Forelimb muscle (tissue), 1 donor: ENCODE measurements at places on chromosomes 6 and 20.

GRCh38 chr20:39399463-39399862 is 437.3 kb downstream of the DHX35 start:
- no peak for DNase-seq

DNA sequence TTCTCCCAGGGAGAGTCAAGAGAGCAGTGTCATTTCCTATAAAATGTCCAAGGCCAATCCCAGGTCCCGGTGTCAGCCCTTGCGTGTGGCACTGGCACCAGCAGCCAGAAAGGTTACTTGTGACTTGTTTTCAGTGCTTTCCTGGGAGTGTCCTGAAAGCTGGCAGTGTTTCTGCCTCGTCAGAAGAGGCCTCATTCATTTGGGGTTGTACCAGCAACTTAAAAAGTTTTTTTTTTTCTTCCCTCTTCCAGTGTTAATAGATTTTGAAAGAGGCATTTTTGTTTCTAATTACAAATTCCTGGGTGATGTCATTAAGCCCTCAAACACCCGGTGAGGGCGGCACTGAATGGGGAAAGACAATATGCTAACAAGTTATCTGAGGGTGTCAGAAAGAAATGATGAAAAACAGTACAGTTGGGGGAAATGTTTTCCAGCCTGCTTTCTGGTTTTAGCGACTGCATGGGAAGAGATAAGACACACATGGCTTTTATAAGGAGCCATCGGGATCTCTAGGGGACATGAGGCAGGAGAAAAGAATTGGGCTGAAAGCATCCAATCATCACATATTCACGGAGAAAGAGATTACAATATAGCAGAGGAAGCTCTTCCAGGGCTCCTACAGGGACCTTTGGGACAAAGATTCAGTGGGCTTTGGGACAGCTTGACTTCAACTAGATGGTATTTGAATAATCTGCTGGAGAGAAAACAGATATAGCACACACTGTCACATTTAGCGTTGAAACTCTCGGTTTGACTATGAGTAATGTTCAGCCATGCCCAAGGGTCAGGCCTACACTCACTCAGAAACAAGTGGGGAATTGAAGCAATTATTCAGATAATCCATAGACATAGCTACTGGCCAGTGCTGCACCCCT is 153.0 kb downstream of the BCAS1 start:
- no peak for DNase-seq

DNA sequence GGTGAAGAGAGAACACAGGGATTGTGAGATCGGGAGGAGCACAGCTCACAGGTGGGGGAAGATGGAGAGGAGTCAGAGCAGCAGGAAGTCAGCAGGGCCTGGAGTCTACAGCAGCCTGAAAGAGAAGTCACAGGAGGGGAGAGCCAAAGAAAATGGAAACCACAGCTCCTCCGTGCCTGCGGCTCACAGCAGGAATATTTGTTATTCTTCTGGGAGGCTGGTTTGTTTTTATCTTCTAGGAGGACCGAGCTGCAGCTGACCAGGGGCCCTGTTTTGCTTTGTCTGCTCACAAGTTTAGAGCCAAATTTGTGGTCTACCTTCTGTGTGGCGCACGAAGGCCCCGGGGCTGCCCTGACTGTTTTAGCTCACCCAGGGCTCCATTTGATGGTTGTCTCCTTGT is 81.8 kb downstream of the CLIC5 start:
- DNase-seq: no peak

- no peak for DNase-seq
Observed at GRCh38 chr6:117906958-117907600, at the start of gene SLC35F1. TSS of gene SLC35F1 (plus strand) at chr6:117907264.

DNA sequence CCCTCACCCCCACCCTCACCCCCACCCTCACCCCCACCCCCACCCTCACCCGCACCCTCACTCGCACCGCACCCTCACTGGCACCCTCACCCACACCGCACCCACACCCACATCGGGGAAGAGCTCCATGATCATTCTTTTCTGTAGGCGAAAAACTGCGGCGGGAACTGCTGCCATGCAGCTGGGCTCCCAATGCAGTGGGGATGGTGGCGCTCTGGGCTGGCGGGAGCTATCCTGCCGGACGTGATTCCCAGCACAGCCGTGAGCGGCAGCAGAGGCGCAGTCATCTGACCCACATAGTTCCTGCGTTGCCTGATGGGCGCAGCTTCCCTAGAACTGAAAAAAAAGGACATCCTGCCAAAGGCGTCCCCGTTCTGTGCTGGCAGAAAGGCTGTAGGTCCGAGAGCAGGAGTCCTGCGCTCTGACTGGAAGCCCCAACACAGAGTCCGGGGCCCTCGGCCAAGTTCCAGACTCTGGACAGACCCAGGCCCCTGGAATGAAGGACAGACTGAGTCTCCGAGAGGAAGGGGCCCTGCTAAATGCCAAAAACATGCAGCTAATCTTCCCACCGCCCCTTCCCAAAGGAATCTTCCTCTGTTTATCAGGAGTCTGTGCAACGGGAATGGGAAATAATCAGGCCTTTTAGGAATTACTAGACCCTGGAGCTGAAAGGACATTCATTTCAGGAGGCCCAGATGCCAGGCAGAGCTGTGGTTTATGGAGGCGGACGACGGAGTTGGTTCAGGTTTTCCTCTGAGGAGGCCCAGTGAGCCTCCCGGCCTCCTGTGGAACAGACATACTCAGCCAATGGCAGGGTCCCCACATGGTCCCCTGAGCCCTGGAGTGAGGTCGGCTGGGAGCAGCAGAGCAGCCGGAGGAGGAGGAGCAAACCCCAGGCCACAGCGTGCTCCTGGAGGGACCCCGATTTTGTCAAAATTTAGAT is 14.1 kb upstream of the TCFL5 start:
- DNase-seq: peak; percentile 67
